ENCODE measurements at places on chromosomes 6 and 20.
A peak's percentile ranks its signal among the peaks of the same experiment; 100 is the strongest.

GRCh38 chr6:29632789-29633533, at the start of gene GABBR1:
TSS of gene GABBR1 (minus strand) at chr6:29633183. CDS start at chr6:29632385, 798 bp downstream.
- peak; percentile 56 for DNase-seq

DNA sequence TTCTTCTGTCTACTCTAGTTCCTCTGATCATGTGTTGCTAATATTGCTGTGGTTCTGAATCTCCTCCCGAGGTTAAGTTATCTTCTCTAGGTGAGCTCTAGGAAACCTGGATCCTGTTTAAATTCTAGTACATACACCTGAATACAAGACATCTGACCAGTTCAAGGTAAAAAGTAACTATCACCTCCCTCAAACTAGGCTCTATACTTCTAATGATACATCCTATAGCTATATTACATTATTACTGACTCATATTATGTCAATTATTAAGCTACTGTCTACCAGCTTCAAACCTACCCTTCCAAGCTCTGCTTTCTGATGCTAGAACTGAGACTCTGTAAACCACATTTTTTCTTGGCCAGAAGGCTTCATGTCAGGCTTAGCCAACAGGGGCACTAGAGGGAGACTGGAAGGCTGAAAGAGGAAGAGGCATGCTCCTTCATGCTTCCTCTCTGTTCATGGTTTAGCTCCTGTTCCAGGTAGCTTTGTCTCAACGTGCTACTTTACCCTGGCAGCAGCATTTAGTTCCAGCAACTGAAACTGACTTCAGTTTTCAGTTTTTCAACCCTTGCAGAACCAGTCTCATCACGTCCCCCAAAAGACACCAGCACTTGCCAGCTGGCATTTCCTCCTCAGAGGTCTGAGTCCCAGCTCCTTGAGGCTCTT, 148.4 kb upstream of the TOP1 start:
- peak; percentile 8 for DNase-seq

- no peak for DNase-seq
Measured at GRCh38 chr20:32474717-32474966, 110.5 kb downstream of the NOL4L start.

- no peak for DNase-seq
Measured at GRCh38 chr6:16563628-16564240, 197.5 kb downstream of the ATXN1 start.

DNA sequence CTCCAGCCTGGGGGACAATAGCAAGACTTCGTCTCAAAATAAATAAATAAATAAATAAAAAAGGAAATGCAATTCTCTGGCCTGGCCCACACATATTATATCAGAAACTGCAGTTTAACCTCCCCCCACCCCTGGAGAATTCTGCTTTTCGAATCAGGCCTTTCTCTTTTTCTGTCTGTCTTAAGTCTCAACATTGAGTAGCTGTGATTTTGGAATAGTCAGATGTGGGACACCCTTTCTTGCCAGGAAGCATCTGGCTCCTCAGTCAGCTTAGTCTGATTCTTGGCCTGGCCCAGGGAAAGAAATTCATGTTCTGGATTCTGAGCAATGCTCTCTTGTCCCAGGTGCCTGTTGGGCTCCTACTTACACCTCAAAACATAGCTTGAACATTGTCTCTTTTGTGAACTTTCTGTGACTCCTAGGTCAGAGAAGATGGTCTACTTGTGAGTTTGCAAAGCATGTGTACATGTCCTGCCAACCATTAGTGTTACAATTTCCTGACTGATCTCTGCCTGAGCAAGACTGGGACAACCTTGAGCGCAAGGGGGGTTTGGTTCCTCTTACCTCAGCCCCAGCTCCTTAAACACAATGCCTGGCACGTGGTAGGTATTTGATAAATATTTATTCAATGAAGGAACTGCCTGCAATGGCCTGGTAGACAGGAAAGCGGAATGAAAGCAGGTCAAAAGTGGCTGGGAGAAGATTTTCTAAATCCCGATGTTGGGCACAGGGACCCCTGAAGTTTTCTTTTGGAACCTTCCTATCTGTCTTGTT, 23.8 kb upstream of the POU5F1 start:
- no peak for DNase-seq

- DNase-seq, result peak; percentile 4
Measured at GRCh38 chr20:1734269-1734858, 76.8 kb upstream of the SIRPG start.

DNA sequence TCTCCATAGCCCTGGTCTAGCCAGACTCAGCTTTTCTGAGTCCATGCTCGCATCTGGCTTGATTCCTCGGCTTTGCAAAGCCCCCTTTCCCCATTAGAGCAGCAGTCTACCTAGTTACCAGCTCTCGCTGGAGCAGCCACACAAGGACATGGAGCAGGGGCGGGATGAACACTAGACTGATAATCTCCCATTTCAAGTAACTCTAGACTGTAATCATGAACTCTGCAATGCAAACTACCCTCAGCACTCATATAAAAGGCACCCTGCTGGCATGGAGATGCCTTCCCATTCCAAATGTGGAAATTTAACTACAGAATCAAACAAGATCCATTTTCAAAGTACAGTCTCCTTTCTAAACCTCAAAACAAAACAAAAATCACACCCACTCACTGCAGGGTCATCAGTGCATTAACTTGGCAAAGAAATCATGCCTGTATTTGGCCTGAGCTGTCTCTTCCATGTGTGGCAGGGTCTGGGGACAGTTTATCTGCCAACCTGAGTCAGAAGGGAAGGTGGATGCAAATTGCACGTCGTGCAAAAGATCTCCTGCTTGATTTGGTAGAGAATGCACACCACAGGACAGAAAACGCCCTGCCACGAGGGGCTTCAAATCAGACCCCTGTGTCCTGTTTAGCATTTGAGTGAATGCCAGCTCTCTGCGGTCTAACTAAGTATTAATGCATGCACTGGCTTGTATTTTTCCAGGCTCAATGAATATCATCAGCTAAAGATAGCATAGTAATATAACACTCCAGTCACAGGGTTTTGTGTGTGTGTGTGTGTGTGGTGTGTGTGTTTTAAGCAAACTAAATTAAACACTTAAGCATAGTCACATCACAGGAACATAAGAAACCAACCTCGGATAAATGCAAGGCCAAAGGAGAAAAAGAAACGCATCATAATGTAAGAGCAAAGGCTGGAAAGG, 85.3 kb downstream of the MYLK4 start:
- DNase-seq, result no peak

- no peak for DNase-seq
Measured at GRCh38 chr6:68080074-68080473, 555.0 kb upstream of the ADGRB3 start.

GRCh38 chr6:37319156-37319555, 34.6 kb upstream of the RNF8 start:
- no peak for DNase-seq

DNA sequence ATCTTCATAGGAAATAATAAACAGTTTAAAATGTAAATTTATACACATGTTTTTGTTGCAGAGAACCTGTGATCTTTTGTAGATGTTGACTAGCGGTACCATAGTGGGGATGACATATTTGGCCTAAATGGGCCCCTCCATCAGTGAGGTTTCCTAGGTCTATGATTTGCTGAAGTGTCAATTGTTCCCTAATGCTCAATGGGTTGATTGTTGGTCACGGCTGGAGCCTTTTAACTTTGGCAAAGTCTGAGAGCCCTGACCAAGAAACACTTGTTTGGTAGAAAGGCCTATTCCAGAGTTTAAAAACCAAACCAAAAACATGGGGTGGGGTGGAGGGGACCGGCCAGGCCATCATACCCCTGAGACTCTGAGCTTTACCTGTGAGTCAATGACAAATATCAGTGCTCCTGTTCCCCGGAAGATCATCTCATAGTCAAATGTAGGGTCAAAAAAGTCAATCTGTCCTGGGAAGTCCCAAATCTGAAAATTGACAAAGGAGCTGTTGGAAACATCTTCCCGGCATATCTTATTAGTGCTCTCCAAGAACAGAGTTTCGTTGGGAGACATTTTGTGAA, 25.1 kb downstream of the RRAGD start:
- no peak for DNase-seq

DNA sequence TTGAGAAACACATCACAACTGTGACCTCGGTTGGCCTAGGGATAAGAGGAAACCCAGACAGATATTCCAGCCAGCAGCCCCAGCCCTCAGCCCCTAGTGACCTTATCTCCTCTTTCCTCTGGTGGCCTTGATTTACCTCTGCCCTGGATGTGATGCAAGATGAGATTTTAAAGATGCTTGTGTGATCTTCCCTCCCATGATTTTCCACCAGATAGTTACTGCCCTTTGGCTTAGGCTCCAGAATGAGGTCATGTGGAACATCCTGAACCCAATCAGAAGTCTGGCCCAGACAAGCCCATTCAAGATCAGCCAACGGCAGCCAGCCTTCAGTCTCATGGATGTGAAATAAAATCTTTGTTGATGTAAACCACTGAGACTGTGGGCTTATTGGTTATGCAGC, 104.0 kb downstream of the BANF2 start:
- DNase-seq, result no peak

Data from GDM1 (cell line).